ENCODE measurements at places on chromosomes 1 and 21.

GRCh38 chr1:23902321-23903278 is 10.6 kb downstream of the CNR2 start:
- no peak for DNase-seq

- no peak for DNase-seq
Measured at GRCh38 chr1:56509713-56510641, 69.4 kb downstream of the PLPP3 start.

DNA sequence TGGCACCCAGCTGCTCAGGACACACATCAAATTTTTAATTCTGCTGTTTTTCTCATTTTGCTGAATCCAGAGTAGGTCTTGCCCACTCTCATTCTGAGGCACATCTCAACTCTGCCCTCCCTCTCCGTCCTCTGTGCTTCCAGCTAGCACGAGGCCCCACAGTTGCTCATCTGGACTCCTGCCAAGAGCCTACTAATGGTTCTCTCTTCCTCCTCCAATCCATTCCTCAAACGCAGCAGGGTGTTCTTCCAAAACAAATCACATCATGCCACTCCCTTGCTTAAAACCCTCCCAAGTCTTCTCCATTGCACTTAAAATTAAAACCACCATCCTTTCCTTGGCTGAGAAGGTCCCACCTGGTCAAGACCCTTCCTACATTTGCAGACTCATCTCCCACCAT is 49.8 kb upstream of the SCAF4 start:
- no peak for DNase-seq

DNA sequence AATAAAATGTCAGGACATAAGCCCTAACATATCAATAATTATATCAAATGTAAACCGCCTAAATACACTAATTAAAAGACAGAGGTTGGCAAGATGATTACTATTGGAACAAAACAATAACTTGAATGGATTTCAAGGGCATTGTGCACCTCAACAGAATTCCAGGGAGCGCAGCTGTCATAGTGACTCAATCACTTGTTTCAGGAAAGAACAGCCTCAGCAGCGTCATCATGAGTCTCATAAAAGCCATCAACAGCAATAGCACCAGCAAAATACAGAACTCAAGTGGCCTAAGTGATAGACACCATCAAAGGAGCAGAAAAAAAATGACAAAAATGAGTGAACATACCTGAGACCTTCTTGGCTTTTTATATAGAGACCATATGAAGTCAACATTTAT is 632.7 kb upstream of the NR5A2 start:
- DNase-seq, result no peak
